Stomach (tissue), 19 donors: ENCODE measurements at places on chromosomes 7 and 10.

DNA sequence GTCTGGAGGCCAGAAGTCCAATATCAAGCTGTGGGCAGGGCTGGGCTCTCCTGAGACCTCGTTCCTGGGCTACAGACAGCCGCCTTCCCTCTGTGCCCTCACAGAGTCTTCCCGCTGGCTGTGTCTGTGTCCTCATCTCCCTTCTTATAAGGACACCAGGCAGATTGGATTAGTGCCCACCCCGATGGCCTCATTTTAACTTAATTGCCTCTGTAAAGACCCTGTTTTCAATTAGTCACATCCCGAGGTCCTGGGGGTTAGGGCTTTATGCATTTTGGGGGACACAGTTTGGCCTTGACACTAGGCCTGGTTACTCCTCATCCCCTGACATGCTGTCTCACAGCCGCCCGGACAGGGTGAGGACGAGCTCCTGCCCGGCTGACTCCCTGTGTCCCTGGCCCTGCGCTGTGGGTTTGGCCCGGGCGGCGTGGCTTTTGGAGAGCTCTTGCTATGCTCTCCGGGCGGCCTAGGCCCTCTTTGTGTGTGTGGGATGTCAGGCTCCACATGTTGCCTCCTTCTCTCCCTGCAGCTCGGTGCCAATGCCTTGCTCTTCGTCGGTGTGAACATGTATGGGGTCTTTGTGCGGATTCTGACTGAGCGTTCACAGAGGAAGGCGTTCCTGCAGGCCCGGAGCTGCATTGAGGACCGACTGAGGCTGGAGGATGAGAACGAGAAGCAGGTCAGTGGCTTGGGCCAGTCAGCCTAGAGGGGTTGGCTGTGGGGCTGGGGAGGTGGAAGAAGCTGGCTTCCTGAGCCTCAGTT is 18.2 kb downstream of the ADCY1 start:
- DNase-seq = peak; percentile 24

DNA sequence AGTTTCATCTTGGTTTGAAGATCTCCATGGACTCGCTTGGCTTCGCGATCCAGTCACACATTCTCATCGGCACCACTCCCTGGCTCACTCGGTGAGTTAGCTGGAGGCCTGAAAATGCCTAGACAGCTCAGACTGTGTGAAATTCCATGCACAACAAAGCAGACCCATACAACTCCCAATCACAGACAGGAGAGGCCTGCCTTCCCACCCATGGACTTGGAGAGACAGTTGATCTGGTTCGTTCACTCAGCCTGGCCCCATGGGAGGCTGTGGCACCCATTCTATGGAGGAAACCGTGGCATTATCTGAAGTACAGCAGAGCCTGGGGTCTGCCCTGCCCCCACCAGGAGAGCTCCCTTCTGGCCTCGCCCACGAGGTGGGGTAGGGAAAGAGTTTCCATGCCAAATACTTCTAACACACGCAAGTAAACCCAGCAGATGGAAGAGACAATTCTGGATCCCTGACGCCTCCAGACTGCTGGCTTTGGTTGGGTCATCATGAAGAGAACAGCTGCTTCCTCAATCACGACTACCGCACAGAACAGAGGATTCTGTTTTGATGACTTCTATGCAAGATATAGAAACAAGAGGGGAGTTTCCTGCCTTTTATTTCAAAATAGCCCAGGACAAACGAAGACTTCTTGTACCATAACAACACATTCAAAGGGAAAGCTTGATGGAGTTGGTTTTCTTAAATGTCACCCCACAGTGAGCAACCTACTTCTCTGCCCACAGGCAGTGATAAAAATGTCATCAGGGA is 15.9 kb downstream of the FAM53B start:
- peak; percentile 73 for DNase-seq

DNA sequence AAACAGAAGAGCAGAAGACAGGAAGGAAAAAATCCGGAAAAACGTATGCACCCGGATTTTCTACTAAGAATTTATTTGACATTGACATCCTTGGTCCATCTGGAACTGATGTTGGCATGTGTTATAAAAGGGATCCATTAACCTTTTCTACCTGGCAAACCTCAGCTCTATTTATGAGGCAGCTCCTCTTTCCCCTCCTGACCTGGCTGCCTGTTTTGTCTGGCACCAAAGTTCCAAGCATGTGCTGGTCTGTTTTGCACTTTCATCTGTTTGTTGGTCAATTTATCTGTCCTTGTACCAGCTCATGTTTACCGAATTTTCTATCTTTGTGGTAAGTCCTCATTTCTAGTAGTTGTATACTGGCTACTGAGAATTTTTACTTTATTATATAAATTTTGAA is 258.0 kb downstream of the TNS3 start:
- no peak for DNase-seq

DNA sequence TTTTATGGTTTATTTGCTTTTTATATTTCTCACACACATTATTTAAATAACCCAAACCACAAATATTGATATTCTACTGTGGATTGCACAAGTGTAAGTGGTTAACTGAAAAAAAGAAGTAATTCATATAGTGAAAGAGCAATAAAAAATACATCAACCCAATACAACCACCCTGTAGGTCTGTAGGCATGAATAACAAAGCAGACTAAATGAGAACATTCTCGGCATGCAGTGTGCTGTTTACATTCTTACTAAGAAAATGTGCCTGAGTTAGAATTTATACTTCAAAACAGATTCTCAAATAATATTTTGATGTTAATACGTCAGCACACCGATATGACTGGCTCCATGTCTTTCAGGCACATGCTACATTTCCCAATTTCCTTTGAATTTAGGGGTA is 660.8 kb downstream of the MAGI2 start:
- no peak for DNase-seq

- DNase-seq = peak; percentile 49
These were observed 85.2 kb upstream of the PDSS1 start for GRCh38 chr10:26612151-26612915.

- DNase-seq = no peak
These were observed 721.1 kb downstream of the KCNMA1 start for GRCh38 chr10:76916536-76916935.

DNA sequence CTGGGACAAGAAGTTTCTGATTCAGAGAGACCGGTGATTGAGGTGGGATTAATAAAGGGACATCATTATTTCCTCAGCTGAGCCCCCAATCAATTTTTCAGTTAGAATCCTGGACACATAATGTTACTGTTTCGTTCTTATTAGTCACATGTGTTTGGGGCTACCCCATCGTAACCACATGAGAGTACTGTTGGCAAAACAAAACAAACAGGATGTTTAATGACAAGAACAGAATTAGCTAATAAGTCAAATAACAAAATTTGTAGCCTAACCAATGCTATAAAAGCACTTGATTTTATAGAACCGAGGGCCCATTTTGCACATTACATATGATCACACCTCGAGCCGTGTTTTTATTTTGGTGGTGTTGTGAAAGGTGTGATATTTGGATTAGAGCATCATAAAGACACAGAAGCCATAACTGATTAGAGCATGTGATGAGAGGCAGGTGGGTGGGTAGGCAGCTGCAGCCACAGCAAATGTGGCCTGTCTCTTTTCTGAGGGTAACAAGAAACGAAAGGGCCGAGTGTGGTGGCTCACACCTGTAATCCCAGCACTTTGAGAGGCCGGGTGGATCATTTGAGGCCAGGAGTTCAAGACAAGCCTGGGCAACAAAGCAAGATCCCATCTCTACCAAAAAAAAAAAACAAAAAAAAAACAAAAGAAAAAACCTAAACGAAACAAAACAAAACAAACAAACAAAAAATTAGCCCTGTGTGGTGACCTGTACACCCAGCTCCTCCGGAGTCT is 1.8 kb upstream of the VWC2 start:
- DNase-seq = no peak

DNA sequence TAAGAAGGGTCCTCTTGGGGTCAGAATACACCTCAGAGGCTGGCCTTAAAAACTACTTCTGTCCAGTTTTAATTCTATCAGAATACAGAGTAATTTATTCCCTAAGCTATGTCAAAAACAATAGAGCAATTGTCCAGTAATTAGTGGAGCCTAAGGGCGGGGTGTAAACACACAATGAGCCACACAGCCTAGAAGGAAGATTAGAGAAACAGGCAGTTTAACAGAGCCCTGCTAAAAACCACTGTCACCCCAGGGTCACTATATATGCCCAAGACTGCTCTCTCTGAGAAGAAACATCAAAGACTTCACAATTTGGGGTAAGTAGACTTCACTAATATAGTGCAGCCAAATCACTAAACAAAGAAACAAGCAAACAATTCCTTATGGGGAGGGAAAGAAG is 27.2 kb upstream of the WNT2 start:
- DNase-seq = no peak

DNA sequence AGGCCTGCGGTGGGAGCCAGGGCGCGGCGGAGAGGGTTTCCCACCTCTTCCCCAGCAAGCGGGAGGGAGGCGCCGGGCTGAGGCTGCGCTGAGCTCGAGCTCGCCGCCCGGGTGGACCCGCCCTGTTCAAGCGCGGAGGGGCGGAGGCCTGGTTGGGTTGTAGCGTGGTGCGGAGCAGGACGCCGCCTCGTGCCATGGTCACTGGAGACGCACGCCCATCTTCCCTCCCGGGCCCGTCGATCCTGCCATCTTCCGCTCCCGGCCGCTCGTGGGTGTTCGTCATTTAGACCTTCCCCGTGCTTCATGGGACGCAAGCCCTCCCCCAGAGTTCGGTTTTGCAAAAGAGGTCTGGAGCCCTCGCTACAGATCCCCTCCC is 9.3 kb upstream of the EN2 start:
- DNase-seq = no peak

DNA sequence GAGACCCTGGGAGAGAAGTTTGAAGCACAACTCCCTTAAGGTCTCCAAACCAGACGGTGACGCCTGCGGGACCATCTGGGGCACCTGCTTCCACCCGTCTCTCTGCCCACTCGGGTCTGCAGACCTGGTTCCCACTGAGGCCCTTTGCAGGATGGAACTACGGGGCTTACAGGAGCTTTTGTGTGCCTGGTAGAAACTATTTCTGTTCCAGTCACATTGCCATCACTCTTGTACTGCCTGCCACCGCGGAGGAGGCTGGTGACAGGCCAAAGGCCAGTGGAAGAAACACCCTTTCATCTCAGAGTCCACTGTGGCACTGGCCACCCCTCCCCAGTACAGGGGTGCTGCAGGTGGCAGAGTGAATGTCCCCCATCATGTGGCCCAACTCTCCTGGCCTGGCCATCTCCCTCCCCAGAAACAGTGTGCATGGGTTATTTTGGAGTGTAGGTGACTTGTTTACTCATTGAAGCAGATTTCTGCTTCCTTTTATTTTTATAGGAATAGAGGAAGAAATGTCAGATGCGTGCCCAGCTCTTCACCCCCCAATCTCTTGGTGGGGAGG is 10.8 kb downstream of the SERPINE1 start:
- DNase-seq = no peak

DNA sequence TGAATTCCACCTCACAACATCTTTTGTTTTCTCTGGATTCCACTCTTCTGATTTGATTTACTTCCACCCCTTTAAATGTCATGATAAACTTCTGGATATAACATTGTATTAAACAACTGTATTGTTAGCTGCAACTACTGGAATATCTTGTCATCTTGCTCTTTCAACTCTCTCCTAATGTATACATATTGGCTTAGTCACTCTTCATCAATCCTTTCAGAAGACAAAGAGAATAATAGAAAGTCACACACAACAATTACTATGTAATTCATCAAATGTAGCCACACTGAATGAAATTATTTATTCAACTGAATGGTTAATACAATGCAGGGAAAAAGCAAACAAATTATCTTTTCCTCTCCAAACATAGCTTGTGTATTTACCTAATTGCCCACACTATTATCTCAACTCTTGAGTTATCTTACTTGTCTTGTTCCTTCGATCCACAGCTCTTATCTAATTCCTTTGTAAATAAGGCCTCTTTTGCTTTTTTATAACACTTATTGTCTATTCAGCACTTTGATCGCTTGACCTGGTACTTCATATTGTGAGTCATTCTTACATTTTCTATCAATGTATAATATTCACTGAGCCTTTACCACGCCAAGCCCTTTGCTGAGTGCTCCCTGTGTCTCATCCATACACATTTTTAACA is 16.7 kb downstream of the SEMA3A start:
- DNase-seq = no peak

DNA sequence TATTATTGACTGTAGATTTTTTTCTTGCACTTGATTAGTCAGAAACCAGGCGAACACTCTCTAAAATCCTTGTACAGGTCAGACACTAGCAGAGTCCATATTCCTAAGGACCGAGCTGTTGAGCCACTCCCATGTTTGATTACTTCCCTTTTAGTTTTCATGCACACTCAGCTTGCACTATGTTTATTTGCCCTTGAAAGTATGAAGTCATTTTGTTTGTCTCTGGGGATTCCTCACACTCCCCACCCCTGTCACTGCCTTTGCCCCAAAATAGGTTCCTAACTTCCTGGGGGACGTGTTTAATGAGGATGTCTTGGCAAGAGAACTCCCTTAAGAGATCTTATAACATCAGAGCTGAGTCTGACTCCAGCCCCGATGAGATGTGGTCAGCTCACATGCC is 182.1 kb downstream of the EVX1 start:
- DNase-seq = no peak

DNA sequence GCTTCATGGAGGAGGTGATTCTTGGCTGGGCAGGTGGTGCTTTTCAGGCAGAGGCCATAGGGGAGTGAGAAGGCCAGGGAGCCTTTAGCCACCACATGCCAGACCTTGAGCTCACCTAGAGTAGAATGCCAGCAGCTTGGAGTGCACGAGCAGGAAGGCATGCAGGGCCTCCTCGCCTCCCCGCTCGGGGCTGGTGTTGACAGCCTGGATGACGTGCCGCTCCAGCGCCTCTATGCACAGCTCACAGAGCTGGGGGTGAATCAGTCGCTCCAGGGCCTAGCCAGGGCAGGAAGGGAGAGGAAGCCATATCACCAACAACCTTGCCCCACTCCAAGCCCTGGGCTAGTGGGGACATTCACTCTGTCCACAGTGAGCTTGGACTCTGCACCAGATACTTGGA is 15.7 kb downstream of the HPS1 start:
- DNase-seq = no peak

- DNase-seq = no peak
These were observed 104.7 kb downstream of the CPXM2 start for GRCh38 chr10:123786896-123787295.

DNA sequence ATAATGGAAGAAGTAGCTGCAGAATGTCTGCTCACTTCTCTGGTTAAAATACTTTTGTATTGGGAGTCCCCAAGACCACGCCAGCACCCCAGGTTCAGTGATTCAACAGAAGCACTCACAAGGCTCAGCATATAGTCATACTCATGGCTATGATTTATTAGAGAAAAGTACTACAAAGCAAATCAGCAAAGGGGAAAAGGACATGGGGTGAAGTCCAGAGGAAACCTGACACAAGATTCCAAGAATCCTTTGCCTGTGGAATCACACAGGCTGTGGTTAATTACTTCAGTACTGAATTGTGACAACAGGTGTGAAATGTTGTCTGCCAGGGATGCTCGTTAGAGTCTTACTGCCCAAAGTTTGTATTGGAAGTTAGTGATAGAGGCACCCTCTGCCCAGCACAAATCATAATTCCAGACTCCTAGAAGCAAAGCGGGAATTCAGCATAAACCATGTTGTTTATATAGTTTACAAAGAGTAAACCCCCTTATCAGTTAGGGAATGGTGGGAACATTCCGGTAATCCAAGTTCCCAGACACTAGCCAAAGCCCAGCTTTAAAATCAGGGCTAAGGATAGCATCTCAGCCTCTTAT is 79.4 kb downstream of the HYCC1 start:
- DNase-seq = no peak
